Left kidney (tissue), 8 donors: ENCODE measurements at places on chromosomes 1 and 21. TPM values are rescaled to one million over a fixed set of nuclear protein-coding genes. Genes with fewer than 3 reads are reported as not detected.

Gene PFKL
- 117 TPM for polyA plus RNA-seq

Gene RAB7B
- 2.3 TPM for polyA plus RNA-seq

Gene CD53
- 5.6 TPM for polyA plus RNA-seq

Gene TOMM20
- polyA plus RNA-seq, result 236 TPM

Gene TMIGD3
- 0.96 TPM for polyA plus RNA-seq

Gene PDE9A
- polyA plus RNA-seq, result 44.3 TPM

DNA sequence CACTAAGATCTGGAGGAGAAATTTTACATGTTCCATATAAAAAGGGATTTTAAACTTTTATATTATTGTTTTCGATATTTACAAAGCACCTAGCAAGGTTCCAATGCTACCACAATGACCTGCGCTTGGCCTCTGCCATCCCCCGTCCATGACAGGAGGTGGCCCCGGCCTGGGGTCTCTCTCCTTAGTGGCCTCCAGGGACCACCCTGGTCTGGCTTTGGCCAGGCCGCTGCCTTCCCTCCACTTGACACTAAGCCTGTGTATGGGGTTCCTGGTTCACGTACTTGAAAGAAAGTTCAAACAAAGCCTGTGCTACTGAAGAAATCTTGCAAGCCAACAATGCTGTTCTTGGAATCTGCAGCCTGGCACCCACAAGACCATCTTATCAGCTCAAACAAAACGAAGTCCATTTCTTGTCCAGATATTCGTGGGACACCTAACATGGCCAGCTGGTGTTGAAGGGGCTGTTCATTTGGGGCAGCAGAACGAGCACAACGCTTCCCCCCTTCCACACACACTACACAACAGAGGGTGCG is 12.8 kb downstream of the PRDM15 start:
- DNase-seq, result no peak

- DNase-seq, result peak; percentile 47
Observed at GRCh38 chr1:246117066-246117791, 389.9 kb downstream of the SMYD3 start.

GRCh38 chr1:109739738-109740614 is 862 bp downstream of the GSTM3 start:
- peak; percentile 84 for DNase-seq

GRCh38 chr1:85243372-85243771 is 16.1 kb downstream of the C1orf52 start:
- DNase-seq, result no peak

DNA sequence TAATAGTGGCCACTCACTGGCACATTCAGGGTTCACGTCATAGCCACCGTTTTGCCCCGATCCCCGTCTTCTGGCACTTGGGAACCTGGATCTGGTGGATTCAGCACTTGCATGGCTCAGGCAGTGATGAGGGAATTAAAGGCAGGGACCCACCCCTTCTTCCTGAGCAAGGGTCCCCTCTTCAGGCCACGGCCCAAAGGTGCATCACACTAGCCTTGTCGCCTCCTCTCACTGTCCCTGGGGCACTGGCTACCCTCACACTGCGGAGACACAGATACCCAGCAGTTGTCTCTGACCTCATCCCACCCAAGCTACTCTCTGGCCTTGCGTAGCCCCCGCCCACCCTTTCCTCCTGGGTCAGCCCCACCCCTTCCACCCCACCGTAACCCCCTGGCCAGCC is 19.9 kb upstream of the LDLRAP1 start:
- no peak for DNase-seq

- DNase-seq, result no peak
Observed at GRCh38 chr1:25008192-25008485, 78.1 kb upstream of the RUNX3 start.

GRCh38 chr1:15684042-15684461 is at the start of gene PLEKHM2:
Gene PLEKHM2 (plus strand): TSS chr1:15684320. CDS start chr1:15684559, 239 bp downstream.
- peak; percentile 43 for DNase-seq

- no peak for DNase-seq
Observed at GRCh38 chr1:54395281-54395934, 10.8 kb downstream of the SSBP3 start.

DNA sequence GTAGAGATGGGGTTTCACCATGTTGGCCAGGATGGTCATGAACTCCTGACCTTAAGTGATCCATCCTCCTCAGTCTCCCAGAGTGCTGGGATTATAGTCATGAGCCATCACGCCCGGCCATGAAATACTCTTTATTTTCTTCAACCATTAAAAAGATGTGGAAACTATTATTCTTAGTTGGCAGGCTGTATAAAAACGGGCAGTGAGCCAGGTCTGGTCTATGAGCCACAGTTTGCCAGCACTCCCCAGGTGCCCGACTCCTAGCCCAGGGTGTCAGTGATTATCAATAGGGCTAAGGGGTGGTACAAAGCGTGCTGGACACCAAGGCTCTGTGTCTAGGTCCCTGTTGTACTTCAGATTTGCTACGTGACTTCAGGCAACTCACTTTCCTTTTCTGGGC is 3.7 kb upstream of the TMEM61 start:
- no peak for DNase-seq

- no peak for DNase-seq
Observed at GRCh38 chr1:101128846-101129245, 103.3 kb upstream of the DPH5 start.

DNA sequence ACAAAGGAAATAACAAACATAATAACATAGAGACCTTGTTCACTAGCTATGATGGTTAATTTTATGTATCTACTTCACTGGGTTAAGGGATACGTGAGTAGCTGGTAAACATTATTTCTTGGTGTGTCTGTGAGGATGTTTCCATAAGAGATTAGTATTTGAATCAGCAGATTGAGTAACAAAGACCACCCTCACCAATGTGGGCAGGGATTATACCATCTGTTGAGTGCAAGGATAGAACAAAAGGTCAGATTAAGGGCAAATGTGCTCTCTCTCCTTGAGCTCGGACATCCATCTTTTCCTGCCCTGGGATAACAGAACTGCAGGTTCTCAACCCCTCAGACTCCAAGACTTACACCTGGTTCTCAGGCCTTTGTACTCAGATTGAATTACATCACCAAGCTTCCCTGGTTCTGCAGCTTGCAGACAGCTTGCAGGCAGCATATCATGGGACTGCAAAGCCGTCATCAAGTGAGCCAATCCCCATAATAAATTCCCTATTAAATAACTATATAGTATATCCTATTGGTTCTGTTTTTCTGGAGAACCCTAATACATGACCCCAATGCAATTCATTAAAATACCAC is 9.2 kb downstream of the SPATA6 start:
- DNase-seq, result peak; percentile 11
